ENCODE measurements at places on chromosomes 6 and 20.

- DNase-seq = peak; percentile 71
These were observed 31.1 kb downstream of the ARID1B start for GRCh38 chr6:156808287-156808686.

GRCh38 chr6:6699741-6700367 lies 111.3 kb downstream of the LY86 start:
- peak; percentile 98 for DNase-seq

- no peak for DNase-seq
These were observed 619 bp downstream of the DAAM2 start for GRCh38 chr6:39792540-39793450.

GRCh38 chr6:150999107-150999506 lies 133.6 kb downstream of the MTHFD1L start:
- DNase-seq = no peak

GRCh38 chr6:62324834-62325233 lies 38.8 kb upstream of the KHDRBS2 start:
- no peak for DNase-seq

DNA sequence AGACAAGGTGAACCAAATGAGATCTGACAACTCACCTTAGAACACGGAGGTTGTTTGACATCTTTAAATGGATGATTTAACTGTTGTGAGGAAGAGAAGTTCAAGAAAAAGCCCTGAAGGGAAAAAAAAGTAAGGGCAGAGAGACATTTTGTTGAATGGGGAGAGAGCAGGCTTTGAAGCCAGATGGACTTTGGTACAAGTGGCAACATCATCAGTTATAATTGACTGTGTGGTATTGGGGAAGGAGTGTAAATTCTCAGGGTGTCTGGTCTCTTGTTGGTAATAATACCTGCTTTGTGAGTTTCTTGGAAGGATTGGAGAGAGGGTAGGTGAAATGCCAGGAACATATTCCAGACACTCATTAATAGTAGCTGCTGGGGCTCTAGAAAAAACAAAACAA lies 21.6 kb downstream of the OGFRL1 start:
- DNase-seq = peak; percentile 28

GRCh38 chr6:112450663-112451062 lies 103.5 kb downstream of the RFPL4B start:
- no peak for DNase-seq

- peak; percentile 29 for DNase-seq
These were observed 66.6 kb downstream of the FAM83B start for GRCh38 chr6:54913211-54913610.

DNA sequence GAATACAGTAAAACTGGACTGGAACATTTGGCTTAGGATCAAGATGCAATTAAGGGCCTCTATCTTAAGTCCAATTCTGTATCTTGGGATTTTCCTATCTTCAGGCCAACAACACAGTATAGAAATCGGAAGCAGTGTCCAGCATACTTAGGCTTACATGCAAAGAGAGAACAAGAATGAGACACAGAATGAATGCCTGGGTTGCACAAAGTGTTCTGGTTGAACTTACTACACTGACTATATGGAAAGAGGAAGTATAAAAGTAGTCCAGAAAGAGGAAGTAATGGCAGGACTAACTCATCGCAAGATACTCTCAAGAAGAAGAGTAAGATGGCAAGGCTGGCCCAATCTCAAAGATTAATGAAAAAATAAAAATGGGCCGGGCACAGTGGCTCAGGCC lies 87.6 kb downstream of the BTBD9 start:
- no peak for DNase-seq
